ENCODE measurements at places on chromosomes 4 and X.

GRCh38 chr4:98444371-98444770 lies 183.2 kb downstream of the RAP1GDS1 start:
- no peak for DNase-seq

GRCh38 chr4:86924811-86925210 lies 10.0 kb upstream of the AFF1 start:
- DNase-seq = no peak

DNA sequence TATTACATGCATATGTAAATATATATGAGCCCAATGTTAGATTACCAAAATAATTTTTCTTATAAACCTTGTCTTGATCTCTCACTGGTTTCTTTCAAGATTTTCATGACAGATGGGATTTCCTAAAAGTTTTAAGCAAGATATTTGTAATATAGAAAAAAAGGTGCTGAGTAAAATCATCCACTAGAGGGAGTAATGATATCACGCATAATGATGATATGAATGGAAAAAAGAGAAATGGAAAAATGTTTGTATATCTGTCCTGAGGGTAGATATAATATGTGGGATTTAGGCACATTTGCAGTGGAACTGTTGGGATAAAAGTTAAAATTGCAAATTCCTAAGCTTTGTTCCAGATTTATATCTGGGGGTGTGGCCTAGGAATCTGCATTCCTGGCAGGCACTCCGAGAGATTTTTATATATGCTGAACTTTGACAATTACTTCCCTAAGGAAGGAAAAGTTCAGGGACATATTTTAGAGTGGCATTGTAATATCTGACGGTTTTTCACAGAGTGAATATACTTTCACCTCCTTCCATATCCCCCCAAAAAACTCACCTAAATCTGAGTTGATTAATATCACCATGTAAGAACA lies 60.5 kb downstream of the TMA16 start:
- DNase-seq = no peak

GRCh38 chrX:21490341-21490740 lies 116.1 kb downstream of the CNKSR2 start:
- DNase-seq = no peak

DNA sequence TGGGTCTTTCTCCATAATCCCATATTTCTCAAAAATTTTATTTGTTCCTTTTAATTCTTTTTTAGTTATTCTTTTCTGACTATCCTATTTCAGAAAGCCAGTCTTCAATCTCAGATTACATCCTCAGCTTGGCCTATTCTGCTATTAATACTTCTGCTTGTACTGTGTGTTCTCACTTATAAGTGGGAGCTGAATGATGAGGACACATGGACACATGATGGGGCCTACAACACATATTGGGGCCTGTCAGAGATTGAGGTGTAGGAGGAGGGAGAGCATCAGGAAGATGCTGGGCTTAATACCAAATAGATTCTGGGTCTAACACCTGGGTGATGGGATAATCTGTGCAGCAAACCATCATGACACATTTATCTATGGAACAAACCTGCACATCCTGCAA lies 82.3 kb downstream of the MAGEE1 start:
- no peak for DNase-seq

GRCh38 chr4:66681962-66682361 lies 863.3 kb downstream of the CENPC start:
- no peak for DNase-seq

DNA sequence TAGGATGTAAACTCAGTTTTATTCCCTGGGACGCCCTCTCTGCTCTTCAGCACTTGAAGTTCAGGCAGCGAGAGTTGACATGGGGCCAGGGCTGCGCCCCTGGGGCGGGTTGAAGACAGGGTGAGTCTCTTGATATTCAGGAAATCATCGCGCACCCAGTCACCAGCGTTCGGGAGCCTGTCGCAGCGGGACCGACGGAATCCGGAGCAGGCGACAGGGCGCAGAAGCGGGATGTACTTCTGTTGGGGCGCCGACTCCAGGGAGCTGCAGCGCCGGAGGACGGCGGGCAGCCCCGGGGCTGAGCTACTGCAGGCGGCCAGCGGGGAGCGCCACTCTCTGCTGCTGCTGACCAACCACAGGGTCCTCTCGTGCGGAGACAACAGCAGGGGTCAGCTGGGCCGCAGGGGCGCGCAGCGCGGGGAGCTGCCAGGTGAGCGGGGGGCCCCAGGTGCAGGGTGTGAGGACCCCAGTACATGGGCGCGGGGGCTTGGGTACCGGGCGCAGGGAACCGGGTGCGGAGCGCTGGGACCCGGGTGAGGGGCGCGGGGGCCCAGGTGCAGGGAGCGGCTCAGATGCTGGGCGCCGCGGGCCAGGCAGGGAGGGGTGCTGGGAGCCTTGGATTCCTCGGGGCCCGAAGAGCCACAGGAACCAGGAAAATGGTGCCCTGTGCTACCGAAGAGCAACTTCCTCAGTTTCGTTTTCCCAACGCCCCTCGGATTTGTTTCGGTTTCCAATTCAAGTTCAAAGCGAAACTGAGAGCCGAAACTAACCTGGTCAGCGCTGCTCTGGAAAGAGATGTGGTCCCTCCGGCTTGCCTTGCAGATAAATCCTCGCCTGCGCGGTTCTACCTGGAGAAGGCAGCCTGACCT lies at the start of gene HERC6:
TSS of gene HERC6 (plus strand) at position 162 of the 869 bp plus-strand sequence. CDS start at position 232, 70 bp downstream.
- DNase-seq = peak; percentile 13

- no peak for DNase-seq
These were observed 1.1 kb upstream of the CUL4B start for GRCh38 chrX:120561634-120562568.

DNA sequence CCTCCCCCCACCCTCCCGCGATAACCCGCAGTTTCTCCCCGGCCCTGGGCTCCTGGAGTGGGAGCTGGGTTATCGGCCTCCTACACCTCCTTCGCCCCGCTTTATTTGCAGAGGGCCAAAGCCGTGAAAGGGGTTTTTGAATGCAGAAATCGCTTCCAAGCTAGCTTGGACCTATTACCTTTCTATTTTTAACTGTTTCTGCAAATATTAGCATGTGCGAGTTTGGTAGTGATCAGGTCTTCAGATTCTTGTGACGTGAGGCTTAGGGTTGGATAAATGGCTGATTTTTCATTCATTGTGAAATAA lies 1.3 kb downstream of the USP9X start:
- no peak for DNase-seq

GRCh38 chr4:169210504-169211118 lies 60.1 kb downstream of the SH3RF1 start:
- no peak for DNase-seq

- DNase-seq = no peak
These were observed 100.6 kb downstream of the GC start for GRCh38 chr4:71683309-71683708.

- no peak for DNase-seq
These were observed 24.3 kb downstream of the RBM10 start for GRCh38 chrX:47169273-47169672.

DNA sequence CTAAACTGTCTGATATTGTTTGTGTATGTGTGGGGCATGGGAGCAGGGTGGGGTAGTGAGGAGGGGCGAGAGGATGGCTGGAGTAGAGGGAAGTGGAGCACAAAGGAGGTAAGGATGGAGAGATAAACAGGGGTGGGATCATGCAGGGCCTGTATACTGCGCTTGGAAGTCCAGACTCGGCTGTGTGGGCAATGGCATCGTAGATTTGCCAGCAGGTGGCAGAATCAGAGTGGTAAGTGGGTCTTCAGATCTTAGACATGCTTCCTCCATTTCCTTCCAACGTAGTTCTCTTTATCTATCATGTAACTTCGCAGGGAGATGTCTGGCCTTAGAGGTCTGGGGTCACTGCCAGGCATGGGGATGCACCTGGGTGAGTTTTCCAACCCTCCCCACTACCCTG lies 155.5 kb downstream of the PDGFRA start:
- peak; percentile 13 for DNase-seq
